Right forelimb (tissue), 1 donor: ENCODE measurements at places on chromosomes 3 and 15.

- no peak for DNase-seq
Observed at GRCh38 chr3:126201168-126201567, 20.8 kb upstream of the ALDH1L1 start.

- no peak for DNase-seq
Observed at GRCh38 chr3:58408906-58409305, 24.7 kb downstream of the PDHB start.

DNA sequence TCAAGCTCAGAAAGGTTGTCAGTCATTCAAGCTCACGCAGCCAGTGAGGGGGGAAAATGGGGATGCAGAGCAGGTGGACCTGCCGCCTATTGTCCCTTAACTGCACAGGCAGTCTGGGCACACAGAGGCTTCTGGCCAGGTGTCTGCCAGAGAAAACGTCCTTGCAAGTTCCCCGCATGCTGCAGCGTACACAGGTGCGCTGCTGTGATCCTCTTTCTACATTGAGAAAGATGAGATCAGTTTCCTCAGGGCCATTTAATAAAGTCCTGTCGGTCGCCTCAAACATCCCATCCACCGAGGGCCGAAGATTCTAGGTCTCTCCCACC lies 445 bp upstream of the TSEN2 start:
- no peak for DNase-seq

DNA sequence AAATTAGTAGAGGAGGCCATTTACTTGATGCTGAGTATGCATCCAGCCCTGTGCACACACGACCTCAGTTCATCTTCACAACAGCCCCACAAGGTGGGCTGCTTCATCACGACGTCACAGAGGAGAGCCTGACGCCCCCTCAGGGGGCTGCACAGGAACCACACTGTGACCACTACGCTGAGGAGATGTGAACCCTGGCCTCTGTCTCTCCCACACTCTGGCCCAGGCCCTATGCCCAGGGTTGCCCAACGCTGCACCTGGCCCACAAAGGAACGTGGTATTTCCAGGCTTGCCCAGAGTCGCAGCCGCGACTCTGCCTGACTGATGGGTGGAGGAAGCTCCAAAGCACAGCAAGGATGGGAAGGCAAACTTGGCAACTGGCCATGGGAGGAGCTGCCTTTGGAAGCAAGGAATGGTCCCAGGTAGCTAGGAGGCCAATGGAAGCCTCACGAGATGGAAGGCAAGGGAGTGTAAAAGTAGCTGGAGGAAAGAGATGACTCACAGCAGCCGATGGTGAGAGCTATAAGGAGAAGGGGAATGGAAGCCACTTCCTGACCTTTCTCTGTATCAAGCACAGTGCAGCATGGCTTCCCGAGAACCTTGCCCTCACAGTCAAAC lies 226.0 kb downstream of the KLF13 start:
- DNase-seq: no peak

DNA sequence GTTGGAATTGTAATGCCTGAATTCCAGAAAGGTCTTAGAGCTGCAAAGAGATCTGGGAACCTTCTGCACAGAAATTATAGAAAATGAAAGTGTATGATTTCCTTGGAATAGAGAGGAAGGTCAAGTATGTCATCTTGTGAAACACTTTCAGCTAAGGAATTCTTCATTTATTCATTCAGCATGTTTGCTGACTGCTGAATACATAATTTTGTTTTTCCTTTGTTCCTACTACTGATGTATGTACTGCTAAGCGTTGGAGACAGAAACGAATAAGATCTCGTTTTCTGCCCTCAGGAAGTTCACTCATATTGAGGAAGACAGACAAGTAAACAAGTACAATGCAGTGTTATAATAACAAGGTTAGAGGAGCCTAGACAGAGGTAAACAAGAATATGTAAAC lies 14.3 kb upstream of the IL20RB start:
- no peak for DNase-seq

DNA sequence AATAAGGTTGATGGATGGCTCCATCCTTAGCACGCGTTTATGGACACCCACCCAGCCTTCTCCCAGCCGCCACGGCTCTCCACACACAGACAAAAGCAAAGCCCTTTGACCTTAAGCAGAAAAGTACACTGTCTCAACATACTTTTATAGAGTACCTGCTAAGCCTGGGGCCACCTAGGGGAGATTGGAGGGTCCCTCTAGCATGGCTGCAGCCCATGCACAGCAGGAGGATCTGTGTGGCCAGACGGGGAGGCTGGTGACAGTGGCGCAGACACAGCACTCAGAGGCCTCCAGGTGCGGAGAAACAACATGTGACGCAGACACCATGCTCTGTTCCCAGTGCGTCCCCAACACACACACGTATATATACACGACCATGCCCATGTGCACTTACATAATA lies 174.9 kb downstream of the XXYLT1 start:
- no peak for DNase-seq

GRCh38 chr15:43244092-43244491 lies 22.6 kb downstream of the TGM5 start:
- DNase-seq: no peak

DNA sequence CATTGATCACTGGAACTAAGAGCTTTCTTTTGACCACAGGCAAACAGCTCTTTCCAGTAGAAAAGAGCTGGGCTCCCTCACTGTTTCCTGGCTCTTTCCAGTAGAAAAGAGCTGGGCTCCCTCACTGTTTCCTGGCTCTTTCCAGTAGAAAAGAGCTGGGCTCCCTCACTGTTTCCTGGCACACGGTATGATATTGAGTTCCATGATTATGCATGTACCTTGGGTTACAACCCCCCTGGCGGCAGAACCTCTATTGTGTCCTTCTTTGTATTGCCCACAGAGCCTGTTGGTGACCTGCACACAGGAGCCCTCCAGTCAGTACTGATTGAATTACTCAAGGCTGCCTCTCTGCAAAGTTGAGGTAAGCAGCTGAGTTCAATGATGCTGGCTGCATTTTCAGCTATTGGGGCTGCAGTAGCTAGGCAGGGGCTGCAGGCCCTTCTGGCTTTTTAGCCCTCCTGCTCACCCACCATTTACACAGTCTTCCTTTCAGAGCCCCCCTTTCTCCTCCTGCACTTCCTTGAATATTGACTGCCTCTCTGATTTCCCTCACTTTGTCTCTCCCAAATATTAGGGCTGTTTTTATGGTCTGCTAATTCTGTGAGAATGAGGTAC lies 10.2 kb downstream of the ACKR2 start:
- no peak for DNase-seq

DNA sequence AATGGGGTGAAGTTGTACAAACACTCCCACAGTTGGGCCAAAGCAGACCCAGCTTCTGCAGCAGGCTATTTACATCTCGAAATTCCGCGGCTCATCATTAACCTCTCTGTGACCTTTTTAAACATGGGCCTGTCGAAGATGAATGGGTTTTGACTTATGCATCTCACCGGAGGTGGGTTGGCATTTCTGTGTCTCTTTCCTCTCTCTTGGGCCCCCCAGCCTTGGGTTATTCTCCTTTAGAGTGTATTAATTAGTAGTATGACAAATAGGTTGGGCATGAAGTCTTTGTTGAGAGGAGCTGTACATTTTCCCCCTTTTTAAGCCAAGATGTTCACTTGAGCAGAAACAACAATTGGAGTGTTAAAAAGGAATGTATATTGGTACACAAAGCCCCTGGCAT lies 9.8 kb downstream of the SMAD6 start:
- DNase-seq: no peak

DNA sequence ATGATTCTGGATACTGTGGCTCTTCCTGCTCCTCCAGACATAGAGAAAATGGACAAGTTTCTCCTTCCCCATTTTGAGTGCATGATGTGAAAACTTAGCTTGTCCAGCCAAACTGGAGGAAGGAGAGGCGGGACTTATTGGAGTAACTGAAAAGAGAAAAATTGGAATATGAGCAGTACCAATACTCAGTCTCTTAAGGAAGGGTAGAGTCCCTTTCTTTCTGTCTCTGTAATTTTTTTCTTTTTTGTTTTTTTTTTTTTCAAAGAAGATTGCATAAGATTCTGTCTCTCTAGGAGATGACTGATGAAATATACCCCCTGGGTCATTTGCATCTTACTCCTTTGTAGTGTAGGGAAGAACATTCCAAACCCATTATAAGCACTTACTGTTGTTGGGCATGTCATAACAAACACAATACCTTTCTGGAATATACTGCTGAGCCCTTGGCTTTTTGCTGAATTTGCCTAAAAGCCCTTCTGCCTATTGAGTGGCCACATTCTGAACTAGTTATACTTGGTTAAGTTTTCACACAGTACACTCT lies 498.1 kb upstream of the TPRG1 start:
- no peak for DNase-seq

GRCh38 chr3:143658861-143659260 lies 189.4 kb downstream of the SLC9A9 start:
- DNase-seq: no peak

- DNase-seq: no peak
Observed at GRCh38 chr3:135973841-135974240, 8.3 kb downstream of the PPP2R3A start.

DNA sequence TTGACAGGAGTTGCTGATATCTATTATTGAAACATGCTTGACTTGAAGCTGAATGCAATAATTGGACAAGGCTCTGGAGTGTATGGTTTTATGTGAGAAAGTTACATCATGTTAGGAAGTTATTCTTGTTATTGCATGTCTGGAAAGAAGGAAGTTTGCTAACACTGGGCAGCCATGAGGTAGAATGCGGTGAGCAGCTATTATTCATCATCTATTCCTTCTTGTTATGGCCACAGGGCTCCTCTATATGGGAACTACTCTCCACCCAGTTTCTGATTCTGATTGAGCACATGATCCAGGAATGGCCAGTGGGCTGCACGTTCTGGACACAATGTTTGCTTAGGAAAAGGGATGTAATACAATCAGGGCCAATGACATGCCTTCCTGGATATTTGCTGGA lies 37.8 kb upstream of the SCN5A start:
- no peak for DNase-seq
